ENCODE measurements at places on chromosomes 16 and 17.

DNA sequence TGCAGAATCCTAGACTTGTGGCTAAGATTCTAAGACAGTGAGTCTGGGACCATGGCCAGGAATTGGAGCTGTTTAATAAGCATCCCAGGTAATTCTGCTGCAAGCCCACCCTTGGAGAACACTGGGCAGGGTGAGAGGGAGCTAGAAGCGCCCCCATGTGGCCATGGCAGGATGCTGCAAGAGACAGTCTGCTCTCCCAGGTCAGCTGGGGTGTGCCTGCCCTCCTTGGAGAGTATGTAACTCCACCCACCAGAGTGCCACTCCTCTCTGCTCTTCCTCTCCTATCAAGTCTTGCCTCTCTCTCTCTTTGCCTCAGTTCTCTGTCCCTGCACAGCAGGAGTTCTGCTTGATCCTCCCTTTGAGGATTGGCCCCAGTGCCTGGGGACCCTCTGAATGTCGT lies 14.9 kb downstream of the RCVRN start:
- DNase-seq: no peak

- DNase-seq: no peak
Measured at GRCh38 chr16:8572919-8573724, 17.2 kb downstream of the TMEM114 start.

DNA sequence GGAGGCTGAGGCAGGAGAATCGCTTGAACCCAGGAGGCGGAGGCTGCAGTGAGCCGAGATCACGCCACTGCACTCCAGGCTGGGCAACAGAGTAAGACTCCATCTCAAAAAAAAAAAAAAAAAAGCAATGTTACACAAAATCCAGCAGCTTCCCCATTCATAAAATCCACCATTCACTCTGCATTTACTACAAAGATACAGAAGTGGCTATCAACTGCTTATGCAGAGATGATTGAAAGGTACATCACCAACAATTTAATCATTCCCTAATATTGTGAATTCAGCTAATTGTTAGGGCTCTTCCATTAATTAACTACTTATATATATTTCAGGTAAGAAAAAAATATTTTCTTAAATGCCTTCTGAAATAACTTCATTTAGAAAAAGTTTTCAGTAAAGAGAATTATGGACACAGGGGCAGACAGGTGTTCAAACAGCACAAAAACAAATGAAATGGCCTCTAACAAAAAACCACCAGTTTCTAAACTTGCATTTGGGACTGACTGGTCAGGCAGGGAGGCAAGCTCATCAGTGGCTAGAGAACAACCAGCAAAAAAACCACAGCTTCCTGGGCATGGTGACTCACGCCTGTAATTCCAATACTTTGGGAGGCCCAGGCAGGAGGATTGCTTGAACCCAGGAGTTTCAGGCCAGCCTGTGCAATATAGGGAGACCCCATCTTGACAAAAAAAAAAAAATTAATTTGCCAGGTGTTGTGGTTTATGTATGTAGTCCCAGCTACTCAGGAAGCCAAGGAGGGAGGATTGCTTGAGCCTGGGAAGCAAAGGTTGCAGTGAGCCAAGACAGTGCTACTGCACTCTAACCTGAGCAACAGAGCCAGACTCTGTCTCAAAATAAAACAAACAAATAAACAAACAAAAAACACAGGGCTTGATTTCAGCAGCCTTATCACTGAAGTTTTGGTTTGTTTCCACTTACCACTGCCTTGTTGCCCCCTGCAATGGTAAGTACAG lies 26.3 kb downstream of the ERN1 start:
- no peak for DNase-seq

DNA sequence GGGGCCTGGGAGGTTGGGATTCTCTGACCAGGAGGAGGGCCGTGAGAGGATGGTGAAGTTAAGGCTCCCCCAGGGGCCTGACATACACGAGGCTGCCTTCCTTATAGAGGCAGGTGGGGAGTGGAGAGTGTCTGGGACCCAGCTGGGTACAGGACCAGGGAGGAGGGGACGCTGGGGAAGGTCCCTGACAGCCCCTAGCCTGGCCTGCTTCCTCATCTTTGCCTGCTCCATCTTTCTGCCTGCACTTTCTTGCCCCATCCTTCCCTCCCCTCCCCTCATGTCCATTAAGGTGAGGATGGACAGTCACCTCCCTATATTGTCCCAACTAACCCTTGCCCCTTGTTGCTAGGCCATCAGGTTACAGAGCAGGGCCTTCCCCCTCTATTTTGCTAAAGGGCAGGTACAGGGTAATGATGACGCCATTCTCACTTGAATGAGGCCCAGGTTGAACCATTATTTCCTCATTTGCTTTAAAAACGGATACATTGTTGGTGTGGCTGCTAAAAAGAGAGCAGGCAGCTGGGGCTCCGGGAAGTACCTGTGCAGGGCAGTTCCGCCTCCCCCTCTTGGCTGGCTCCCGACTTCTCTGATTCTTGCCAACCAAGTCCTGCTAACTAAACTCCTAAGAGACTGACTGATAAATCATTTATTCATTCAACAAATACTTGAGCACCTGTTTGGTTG lies 1.3 kb downstream of the C17orf99 start:
- no peak for DNase-seq

DNA sequence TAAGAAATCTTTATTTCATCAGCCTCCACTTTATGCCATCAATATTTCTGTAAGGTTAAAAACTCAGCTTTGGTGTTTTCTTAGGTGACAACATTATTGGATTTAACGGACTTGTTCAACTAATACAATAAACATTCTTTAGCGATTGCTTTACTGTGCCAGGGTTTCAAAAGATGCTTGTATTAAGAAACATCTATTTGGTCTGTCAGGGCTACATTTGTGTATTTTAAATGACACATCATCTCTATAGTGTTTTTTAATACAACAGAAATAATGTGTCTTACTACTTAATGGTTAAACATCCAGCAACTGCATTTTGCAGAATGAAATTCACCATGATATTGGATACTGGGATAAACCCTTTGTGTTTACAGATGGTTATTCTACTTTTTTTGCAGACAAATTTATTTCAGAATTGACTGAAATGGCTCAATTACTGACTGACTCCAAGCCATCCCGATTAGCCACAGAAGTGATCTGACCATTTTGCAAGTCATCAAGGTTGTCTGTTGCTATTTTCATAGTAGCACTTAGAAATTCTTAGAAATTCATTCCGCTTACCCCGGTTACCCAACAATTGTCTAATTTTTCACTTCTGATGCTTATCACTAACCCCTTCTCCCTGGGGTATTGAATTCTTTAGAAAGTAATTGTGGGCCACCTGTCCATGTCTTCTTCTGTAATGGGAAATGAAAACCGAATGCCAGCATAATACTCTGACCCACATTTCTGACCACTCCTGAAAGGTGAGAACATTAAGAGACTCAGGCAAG lies 63.7 kb downstream of the HS3ST3A1 start:
- no peak for DNase-seq

- peak; percentile 5 for DNase-seq
Measured at GRCh38 chr17:44655983-44656710, at the start of gene MEIOC. Gene MEIOC, plus strand, starts transcription at chr17:44656468. Its CDS starts 146 bp downstream, at chr17:44656614.

DNA sequence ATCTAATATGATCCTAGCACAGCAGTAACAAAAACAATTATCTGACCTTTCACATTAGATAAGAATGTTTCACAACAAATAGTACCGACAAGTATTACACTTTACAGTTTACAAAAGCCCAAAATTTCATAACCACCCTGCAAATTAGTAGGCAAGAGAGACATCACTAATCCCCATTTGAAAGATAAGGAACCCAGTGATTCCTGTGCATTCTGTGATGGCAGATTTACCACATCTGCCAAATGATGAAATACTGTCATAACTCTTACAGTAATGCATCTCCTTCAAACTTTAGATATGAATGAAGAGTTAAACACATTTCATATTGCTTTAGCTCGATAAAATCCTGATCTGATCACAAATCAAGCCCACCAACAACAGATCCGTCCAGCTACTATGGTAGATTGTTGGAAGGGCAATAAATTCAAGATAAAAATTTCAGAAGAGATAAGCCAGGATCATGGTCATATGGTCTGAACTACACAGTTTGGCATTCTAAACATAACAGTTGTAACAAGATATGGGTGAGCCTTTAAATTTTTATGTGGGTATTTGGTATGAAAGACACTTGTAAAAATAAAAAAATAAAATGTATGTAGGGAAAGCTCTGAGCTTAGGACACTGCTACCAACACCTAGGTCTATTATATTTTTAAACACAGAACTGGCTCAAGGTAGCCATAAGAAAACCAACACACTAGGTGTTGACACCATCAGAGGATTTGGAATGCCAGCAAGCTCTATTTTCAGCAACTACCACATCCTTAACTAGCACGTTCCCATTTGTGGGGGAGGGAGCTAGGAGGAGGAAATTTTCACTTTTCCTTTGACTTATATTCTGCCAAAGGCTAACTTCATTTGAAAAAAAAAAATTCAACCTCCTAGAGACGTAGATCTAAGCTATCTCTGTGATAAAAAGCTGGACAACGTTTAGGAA lies 9.3 kb downstream of the YWHAE start:
- DNase-seq: no peak

- no peak for DNase-seq
Measured at GRCh38 chr17:50260501-50260911, 13.8 kb upstream of the TMEM92 start.
